Spleen (tissue), 13 donors: ENCODE measurements at places on chromosomes 1 and 21. TPM values are rescaled to one million over a fixed set of nuclear protein-coding genes. Genes with fewer than 3 reads are reported as not detected.

The CCDC185 gene
- not detected for total RNA-seq

The ZNF684 gene
- 5.2 TPM for total RNA-seq

The SPRR2G gene
- not detected for total RNA-seq

The NBPF4 gene
- 0.14 TPM for total RNA-seq

The WDTC1 gene
- 52.6 TPM for total RNA-seq

The GBP1 gene
- total RNA-seq = 50.9 TPM

The SYCP1 gene
- not detected for total RNA-seq

The PTGS2 gene
- 3.6 TPM for total RNA-seq

The CITED4 gene
- 68.4 TPM for total RNA-seq

The MIB2 gene
- total RNA-seq = 76.5 TPM

The SH2D1B gene
- total RNA-seq = 11.0 TPM

The SPRR2E gene
- total RNA-seq = not detected

The BGLAP gene
- total RNA-seq = 2.2 TPM

The AK2 gene
- 116 TPM for total RNA-seq

The SRSF10 gene
- total RNA-seq = 96.6 TPM

The LIN28A gene
- total RNA-seq = not detected

The AUNIP gene
- not detected for total RNA-seq

The GNAT2 gene
- total RNA-seq = 0.59 TPM

The S1PR1 gene
- total RNA-seq = 138 TPM

The METTL18 gene
- 8.6 TPM for total RNA-seq

The AIRE gene
- not detected for total RNA-seq

The CORT gene
- not detected for total RNA-seq

The PRRX1 gene
- total RNA-seq = 2.0 TPM

The ZNF593OS gene
- not detected for total RNA-seq

The FCMR gene
- total RNA-seq = 242 TPM

The BARHL2 gene
- total RNA-seq = not detected

The MACF1 gene
- total RNA-seq = 405 TPM

The KRTAP24-1 gene
- not detected for total RNA-seq

The CELA3A gene
- total RNA-seq = not detected

The RPTN gene
- total RNA-seq = not detected

The TMEM269 gene
- total RNA-seq = 0.28 TPM

The LCE1E gene
- total RNA-seq = not detected

The TMEM53 gene
- total RNA-seq = 5.7 TPM

The BEND5 gene
- total RNA-seq = 7.5 TPM

The FLG2 gene
- total RNA-seq = not detected

The LY9 gene
- total RNA-seq = 34.8 TPM

The SPATA1 gene
- total RNA-seq = 3.0 TPM

The GPR52 gene
- 13.9 TPM for total RNA-seq

The CTTNBP2NL gene
- total RNA-seq = 48.1 TPM

The KRTAP6-3 gene
- not detected for total RNA-seq

The SDHC gene
- total RNA-seq = 147 TPM

The CACNA1S gene
- total RNA-seq = not detected

The PRELP gene
- total RNA-seq = 50.3 TPM

The DMRTA2 gene
- total RNA-seq = not detected
